Dermis microvascular lymphatic vessel endothelial cell (primary cell): ENCODE measurements at places on chromosomes 7 and 10.

DNA sequence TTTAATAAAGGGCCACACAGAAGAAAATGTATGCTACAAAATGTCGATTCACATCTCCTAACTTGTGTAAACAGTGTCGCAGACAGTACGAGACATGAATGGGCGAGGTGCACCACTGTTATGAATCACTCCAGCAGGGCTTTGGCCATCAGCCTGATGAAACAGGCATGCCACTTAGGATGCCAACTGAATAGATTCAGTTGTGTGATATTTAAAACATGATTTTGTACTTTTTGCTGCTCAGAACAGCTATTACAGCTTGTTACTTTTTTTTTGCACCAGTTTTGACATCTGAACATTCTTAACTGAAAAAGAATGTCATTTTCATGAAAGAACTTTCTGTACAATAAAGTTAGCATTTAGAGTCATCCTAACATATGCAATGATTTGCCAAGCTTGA, 138.1 kb downstream of the VTI1A start:
- DNase-seq, result no peak

DNA sequence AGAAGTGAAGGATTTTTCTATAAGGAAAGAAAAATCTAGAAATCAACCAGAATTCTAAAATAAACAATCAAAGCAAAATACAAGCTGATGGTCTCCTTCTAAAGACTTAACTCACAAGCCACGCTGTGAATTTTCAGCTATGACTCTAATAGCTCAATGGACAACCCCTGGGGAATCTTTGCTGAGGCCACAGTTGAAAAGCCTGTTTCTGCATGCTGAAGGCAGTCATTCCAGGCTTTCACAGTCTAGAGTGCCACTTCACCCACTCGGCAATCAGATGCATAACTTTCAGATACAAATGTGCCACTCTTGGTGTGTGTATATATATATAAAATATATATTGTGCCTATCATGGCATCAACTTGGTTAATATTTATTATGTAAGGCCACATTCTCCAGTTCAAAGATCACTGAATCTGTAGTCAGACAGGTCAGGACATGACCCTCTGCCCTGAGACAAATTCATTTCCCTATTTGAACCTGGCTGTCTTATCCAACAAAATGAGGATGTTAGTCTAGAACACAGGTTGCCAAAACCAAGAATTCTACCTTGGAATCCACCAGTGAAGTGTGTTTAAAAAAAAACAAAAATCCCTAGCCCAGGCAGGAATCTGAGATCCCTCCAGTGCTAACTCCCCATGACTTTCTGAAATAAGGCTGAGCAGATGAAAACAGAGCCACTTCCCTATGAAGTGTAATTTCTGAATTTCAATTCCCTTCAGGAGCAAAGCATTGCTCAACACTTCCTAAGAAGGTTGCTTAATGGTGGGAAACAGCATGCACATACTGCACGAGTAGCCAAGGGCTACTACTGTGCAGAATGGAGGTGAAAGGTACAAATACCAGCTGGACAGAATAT, 9.9 kb downstream of the LIPA start:
- DNase-seq, result no peak

- DNase-seq, result no peak
Observed at GRCh38 chr10:124568848-124569622, 107.4 kb downstream of the LHPP start.

- DNase-seq, result no peak
Observed at GRCh38 chr7:131298608-131298992, 29.1 kb upstream of the MKLN1 start.

DNA sequence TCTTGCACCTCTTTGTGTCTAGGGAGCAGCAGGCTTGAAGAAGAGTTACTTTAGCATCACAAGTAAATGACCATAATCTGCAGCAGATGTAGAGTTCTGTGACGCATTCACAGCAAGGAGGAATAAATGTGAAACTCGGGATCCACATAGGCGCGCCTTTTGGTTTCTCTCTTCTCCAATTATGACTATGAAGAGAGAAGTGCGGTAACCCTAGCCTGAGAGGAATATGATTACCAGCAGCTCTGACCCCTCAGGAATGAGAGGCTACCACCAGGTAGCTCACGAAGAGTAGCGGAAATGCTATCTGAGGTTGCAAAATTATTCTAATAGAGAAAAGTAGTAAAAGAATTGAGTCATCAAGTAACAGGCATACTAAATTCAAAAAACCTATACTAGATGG, 25.2 kb upstream of the DMTF1 start:
- no peak for DNase-seq

DNA sequence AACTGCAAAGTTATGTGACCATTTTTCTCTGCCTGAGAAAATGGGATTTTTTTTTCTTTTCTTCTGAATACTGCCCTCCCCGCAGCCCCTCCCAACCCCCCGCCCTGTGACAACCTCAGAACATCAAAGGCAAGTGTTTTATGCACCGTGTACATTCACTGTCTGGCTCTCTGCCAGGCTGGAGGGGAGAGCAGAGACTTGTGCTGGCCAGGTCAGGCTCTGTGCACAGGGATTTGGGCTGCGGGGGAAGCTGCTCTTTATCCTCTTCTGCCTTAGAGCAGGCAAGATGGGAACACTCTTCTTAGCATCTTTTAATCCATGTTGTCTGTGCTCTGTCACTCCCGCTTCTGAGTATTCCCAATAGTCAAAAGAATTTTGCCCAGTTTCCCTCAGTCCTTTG, 195.1 kb downstream of the CCSER2 start:
- no peak for DNase-seq

DNA sequence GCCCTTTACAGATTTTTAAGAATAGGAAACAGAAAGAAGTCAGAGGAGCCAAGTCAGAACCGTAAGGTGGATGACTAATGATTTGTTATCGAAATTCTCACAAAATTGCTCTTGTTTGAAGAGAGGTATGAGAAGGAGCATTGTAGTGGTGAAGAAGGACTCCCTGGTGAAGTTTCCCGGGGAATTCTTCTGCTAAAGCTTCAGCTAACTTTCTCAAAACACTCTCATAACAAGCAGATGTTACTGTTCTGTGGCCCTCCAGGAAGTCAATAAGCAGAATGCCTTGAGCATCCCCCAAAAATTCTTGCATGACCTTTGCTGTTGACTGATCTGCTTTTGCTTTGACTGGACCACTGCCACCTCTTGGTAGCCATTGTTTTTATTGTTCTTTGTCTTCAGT, 152.9 kb downstream of the HGF start:
- no peak for DNase-seq

DNA sequence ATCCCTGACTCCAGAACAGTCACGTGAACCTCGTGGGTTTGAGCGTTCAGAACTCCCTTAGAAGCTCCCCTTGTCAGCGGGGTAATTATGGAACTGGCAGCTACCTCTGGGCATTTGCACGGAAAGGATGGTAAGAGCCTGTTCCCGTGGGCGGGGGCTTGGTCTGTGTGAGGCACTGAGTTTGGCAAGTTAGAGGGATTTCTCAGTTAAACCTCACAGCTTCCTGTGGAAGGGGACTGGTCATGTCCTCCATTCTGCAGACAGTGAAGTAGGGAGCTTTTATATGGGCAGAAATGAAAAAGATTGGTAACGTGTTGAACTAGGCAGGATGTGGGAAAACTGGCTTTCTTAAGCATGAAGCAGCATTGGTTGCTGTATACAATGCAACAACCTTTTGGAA, 16.0 kb downstream of the PALD1 start:
- DNase-seq, result peak; percentile 53

DNA sequence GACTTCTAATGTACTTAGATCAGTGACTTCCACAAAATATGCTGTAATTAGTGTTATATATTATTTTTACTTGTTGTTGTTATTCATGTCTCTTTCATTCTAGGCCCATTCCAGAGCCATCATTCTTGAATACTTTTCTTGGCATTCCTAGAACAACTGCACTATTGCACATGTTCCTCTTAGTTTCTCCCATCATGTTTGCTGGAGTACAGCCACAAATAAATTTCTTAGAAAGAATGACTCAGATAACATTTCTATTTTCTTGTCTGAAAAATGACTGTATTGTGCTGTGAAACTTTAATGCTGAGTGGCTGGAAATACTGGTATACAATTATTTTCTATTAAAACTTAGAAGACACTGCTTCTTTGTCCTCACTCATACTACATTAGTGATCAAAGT, 651.0 kb upstream of the STEAP1 start:
- no peak for DNase-seq

- DNase-seq, result no peak
Observed at GRCh38 chr10:112136486-112137153, 46.9 kb downstream of the GPAM start.

- no peak for DNase-seq
Observed at GRCh38 chr10:1465993-1466764, 271.1 kb downstream of the ADARB2 start.

DNA sequence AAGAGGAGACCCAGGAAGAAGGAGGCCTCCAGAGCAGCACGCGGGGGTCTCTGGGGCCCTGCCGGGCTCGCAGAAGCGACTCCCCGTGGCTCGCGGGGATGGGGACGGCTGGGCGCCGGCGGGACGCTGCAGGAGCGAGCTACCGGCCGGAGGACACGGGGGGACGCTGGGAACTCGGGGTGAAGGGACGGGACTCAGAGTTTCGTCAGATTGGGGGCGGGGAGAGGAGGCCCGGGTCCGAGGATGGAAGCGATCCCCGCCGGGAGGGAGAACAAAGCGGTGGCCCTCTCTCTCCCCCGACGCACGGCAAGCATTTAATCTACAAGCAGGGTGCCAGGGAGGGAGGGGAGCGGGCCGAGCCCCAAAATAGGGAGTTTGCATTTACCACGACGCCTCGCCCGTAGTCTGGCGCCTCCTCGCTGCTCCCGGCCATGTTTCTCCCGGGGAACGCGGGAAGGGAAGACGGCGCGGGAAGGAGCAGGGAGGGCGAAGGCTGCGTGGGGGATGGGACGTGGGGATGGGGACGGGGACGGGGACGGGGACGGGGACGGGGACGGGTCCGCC, at the start of gene PRTFDC1:
Gene PRTFDC1 (minus strand): TSS at position 464 of the 564 bp plus-strand sequence. CDS start 31 bp downstream, at position 433.
- DNase-seq, result peak; percentile 13

DNA sequence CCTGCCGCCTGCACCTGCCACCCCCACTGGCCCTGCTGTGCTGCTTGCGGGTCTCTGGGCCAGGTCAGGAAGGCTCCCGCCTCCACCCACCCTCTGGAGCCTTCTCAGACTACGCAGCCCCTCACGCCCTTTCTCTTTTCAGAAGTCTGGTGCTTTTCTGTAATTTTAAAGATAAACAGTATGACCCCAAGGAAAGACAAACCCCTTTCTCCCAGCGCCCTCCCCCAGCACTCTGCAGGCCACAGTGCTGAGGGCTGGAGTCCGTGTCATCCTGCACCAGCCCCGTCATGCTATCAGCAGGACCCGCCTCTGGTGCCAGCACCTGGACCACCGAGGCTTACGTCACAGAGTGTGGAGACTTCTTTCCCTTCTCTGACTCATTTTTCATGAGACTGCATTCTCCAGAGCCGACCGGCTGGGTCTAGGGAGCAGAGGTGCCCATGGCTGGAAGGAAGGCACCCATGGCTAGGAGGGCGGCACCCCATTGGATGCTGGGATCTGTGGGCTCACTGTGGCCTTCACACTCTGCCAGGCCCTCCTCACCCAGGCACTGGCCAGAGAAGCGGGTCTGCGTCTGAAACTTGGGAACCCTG, 53.4 kb downstream of the CFAP46 start:
- DNase-seq, result no peak

DNA sequence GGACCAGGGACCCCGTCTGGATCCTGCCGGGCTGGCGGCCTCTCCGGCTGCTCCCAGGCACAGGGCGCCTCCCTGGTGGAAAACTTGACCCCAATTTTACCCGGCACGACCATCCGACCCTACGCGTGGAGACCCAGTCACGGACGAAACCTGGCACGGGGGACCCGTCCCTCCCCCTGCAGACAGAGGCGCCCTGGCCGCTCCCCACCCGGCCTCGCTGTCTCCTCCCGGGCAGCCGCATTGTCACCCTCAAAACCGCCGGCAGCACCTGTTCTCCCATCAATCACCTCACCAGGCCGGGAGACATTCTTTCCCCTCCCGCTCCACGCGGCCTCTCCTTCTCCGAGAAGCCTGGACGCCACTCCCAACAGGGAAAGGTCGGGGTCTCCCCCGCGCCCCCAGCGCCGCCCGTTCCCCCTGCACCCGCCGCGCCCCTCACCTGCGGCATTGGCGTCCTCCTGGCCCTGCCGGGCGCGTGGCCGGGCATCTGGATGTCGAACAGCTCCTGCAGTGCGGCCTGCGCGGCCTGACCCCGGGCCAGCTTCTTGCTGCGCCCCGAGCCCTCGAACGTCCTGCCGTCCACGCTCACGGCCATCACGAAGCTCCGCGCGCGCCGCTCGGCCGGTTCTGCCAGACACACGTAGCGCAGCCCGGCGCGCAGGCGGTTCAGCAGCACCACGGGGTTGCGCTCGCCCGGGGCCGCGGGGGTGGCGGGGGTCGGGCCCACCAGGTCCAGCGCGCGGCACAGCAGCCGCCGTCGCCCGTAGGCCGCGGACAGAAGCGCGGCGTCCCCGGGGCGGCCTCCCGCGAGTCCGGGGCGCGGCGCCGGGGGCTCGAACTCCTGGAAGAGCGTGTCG, 306.6 kb downstream of the WDR37 start:
- DNase-seq, result no peak

DNA sequence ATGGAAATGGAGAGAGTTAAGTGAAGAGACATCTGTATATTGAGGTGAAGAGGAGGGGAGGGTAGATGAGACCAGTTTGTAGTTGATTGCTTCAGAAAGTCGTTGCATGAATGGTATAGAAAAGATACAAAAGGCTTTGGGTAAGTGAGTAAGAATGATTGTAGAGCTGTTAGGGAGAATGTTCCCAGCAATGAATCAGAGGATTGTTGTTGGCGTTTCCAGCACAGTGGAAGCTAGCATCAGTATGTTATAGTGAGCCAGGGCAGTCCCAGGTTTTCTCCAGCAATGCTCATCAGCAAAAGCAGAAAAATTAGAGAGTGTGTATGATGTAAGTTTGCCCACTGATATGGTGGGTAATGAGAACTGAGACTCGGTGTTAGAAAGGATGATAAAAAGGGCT, 15.4 kb upstream of the CDK6 start:
- no peak for DNase-seq

- no peak for DNase-seq
Observed at GRCh38 chr7:112356596-112356995, 93.7 kb upstream of the IFRD1 start.

- DNase-seq, result no peak
Observed at GRCh38 chr7:78002021-78002420, 203.4 kb downstream of the PHTF2 start.

DNA sequence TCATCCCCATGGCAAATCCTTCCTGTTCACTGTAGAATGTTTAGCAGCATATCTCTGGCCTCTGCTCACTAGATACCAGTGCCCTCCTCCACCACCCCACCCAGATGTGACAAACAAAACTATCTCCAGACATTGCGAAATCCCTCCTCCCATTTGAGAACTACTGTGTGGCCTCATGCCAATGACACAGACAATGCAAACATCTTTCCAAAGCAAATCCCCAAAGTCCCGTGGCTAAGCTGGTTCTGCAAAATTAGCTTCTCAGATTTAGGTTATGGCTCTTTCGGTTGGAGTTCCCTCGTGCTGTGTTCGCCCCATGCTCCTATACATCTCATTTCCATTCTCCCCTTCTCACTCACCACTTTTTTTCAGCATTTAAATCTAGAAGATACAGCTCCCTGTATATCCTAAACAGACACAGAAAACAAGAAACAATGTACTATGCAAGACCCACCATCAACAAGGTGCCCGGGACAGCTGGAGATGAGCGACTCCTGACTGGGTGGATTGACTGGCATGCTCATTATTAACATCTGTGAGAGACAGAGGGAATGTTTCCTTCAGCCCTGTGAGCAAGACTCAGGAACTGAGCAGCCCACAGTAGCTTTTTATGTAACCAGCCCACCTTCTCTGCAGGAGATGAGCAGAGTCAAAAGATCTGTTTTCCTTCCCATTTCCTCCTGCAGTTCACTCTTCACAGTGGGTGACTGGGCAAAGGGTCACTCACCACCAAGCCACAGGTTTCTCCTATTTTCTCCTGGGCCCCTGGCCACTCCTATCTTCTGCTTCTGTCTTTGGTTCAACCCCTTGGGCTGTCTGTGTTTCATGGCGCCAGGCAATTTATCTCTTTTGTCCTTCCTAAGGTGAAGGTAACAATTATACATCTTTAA, 225.7 kb upstream of the AOAH start:
- DNase-seq, result no peak
